ENCODE measurements at places on chromosomes 2 and 18.

- DNase-seq = no peak
Measured at GRCh38 chr2:15799432-15799827, 140.9 kb upstream of the MYCN start.

DNA sequence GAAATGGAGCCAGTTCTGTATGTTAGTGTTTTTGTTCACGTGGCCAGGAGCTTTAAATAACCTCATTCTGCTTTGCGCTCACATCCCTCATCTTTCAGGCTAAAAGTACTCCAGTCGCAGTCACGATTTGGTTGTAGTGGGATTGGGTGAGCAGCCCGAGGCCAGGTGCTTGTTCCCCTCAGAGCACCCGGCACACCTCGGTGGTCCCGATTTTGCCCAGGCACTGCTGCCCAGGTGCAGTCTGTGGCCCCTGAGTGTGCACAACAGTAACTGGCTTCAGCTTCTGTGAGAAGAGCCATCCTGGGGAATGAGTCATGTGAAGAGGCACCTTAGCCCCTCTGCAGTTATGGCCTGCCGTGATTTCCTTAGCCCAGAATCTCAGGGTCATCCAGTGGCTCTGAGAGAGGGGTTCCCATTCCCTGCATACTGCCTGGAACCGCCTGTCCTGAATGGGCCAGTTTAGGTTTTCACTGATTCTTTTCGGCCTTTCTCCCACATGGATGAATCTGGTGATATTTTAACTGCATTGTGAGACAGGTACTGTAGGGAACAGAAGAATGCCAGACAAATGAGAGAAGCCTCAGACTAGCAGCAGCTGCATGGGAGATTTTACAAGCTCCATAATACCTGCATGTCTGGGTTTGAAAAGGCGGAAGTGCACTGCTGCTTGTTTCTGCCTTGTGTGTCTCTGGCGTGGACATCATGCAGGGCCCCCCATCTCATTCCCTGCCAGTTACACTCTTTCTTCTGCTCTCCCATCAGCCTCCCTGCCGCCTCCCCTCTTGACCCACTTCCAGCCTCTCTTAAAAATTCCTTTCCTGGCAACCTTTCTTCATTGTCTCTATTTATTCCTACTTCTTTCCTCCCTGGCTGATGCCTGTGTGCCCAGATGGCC, 33.5 kb downstream of the IMPA2 start:
- DNase-seq = no peak

- peak; percentile 26 for DNase-seq
Measured at GRCh38 chr2:110101901-110102803, 13.5 kb downstream of the MALL start.

- no peak for DNase-seq
Measured at GRCh38 chr2:60453872-60454271, 99.6 kb downstream of the BCL11A start.

DNA sequence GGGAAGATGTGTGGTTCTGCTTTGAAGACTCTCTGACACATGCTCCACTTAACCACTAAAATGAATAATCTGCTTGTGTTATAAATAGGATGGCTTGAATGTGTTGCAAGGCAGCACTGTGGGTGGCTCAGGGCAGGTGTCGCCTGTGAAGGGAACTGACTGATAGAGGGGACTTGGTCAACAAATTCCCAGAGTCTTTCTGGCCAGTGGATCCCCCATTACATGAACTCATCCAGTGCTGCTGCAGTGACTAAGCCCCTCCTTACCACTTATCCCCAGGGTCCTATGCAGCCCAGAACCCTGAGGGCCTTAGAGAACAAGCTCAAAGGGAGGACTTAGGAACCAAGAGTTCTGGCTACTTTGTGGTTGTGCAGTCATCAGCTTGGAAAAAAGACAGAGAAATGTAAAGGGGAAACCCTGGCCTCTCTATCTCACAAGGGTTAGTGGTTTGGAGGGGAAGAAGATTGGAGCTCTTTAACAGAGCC, 226.2 kb upstream of the TNP1 start:
- no peak for DNase-seq

GRCh38 chr2:26351375-26352090, 4.9 kb upstream of the ADGRF3 start:
- DNase-seq = no peak

- DNase-seq = no peak
Measured at GRCh38 chr18:36120297-36120696, 8.8 kb downstream of the SLC39A6 start.

GRCh38 chr18:875912-876311, 28.8 kb upstream of the ADCYAP1 start:
- DNase-seq = no peak

DNA sequence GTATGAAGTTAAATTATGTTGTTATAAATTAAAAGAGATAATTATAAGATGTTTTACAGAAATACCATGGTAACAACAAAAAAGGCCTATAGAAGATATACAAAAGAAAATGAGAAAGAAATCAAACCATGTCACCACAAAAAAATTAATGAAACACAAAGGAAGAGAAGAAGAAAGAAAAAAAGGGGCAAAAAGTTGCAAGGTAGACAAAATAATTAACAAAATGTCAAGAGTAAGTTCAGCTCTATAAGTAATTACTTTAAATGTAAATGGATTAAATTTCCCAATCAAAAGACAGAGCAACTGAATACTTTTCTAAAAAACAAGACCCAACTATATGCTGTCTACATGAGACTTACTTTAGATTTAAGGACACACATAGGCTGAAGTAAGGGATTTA, 378.4 kb upstream of the FSHR start:
- no peak for DNase-seq

GRCh38 chr2:95032868-95033603, 7.5 kb downstream of the MAL start:
- no peak for DNase-seq

DNA sequence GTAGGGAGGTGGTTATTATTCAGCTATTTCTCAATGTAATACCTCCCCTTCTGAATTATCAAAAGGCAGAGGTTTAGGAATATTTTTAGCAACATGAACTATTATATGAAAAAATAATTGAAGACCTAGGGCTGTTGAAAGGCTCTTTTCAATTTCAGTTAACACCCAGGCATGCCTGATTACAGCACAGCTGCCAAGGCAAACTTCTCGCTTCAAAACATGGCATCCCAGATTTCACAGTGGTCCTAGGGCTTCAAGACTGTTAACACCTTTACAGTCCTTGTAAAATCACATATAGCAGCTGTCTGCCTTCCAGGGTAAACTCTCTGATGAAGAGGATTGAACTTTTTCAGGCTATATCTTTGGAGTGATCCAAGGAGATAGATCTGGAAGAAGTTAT, 23.2 kb downstream of the CTLA4 start:
- DNase-seq = no peak

DNA sequence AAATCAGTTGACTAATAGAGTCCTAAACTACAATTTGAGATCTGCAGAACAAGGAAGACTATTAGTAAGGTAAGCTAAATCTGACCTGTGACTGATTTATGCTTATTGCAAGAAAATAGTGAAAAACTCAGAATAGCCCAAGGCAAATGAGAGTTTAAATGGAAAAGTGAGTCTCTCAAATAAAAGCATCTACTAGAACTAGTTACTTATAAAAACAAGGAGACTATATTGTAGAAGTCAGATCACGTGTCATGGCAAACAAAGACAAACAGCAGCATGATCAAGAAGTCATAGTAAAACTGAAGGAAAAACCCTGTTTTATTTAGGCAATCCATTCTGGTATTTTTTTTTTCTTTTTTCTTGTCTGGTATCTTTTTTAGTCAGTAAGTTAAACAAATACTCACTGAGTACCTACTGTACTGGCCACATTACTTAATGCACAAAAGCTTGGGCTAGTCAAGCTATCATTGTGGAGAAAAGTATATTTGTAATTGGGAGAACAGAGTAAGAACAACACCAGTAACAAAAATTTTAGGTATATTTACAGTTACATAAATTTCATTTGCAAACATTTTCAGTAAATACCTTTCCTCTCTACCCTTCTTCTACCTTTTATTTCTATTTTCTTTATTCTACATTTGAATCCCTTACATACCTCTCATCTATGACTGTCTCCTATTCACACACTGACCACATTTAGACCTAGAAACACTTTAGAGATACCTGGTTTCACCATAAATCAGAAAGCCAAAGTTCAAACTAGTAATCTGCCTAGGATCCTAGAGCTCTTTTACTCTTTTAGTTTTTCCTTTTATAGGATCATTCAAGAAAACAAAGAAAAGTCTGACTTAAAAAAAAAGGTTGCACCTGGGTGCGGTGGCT, 23.7 kb downstream of the CCDC88A start:
- DNase-seq = no peak

- DNase-seq = no peak
Measured at GRCh38 chr2:190551928-190552327, 17.4 kb upstream of the NEMP2 start.

- DNase-seq = no peak
Measured at GRCh38 chr18:78935406-78935805, 44.2 kb upstream of the SALL3 start.

- DNase-seq = no peak
Measured at GRCh38 chr2:217051416-217051815, 191.6 kb upstream of the TNP1 start.

GRCh38 chr2:71474116-71474743, 20.9 kb downstream of the DYSF start:
- no peak for DNase-seq

- DNase-seq = no peak
Measured at GRCh38 chr2:183866666-183867065, 731.7 kb upstream of the ZNF804A start.

DNA sequence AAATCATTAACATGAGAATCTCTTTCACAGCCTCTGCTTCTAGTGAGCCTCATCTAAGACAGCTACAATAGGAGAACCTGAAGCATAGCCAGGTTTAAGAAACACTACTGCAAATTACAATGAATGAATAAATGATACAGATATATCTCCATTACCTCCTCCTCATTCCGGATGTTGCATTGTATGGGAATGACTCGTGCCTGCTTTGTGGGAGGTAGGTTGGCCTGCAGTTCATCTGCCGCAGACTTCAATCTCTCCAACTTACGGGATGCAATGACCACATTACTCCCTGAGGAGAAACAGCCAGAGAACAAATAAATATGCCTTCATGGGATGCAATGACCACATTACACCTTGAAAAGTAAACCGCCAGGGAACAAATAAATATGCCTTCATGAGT, 15.4 kb downstream of the PECR start:
- DNase-seq = no peak

DNA sequence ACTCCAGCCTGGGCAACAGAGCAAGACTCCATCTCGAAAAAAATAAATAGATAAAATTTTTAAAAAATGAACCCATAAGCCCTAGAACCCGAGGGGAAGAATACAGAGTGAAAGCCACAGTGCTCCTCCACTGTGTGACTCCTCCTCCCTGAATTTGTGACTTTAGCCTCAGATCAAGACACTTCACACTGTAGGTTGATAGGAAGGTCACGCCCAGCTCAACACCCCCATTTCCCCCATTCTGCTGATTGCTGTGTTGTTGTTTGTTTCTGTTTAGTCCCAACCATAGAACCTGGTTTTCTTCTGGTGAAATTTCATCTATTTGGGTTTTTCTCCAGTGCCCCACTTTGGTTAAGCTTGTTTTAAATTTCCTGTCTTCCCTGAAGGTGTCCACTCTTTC, 102.2 kb downstream of the VIT start:
- no peak for DNase-seq
